Left hindlimb (tissue), 1 donor: ENCODE measurements at places on chromosomes 16 and 17.

- no peak for DNase-seq
These were observed 10.3 kb downstream of the PHB1 start for GRCh38 chr17:49404361-49404760.

DNA sequence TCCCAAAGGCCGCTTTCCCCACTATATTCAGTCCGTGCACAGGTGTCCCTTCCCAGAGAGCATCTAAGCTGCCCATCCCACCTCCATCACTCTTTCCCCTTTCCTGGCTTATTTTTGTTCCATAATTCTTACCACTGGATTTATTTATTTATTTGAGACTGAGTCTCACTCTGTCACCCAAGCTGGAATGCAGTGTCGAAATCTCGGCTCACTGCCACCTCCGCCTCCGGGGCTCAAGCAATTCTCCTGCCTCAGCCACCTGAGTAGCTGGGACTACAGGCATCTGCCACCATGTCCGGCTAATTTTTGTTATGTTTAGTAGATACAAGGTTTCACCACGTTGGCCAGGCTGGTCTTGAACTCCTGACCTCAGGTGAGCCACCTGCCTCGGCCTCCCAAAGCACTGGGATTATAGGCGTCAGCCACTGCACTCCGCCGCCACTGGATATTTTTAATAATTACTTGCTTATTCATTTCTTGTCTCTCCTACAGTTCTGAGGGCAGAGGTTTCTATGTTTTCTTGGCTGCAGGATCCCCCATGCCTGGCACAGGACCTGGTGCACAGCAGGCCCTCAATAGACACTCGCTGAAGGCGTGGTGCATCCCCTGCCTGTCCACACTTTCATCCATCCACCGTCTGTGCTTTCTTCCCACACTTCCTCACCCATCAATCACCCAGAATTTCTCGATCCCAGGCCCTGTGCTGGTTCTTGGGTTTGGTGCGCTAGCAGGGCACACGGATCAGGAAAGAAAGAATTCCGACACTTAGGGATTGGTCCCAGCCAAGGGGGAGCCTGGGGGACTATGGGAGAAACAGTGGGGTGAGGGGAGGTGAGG, 9.9 kb upstream of the ADGRG1 start:
- DNase-seq: peak; percentile 12

DNA sequence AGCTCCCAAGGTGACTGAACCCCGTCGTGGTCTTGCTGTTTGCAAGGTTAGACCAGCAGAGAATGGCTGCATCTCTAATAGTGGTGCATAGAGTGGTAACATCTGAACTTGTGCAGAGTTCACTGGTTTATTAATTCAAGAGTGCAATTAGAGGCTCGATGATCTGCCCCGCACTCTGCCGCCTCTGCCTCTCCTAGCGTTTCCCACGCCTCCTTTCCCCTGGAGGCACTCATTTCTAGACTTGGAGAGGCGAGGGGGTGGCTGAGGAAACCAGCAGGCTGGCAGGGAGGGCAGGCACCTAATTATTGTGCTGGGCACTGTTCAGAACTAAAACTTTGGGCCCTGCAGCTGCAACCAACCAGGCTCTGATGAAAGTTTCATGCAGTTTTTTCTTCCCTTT, 363.5 kb upstream of the EEF2KMT start:
- no peak for DNase-seq

DNA sequence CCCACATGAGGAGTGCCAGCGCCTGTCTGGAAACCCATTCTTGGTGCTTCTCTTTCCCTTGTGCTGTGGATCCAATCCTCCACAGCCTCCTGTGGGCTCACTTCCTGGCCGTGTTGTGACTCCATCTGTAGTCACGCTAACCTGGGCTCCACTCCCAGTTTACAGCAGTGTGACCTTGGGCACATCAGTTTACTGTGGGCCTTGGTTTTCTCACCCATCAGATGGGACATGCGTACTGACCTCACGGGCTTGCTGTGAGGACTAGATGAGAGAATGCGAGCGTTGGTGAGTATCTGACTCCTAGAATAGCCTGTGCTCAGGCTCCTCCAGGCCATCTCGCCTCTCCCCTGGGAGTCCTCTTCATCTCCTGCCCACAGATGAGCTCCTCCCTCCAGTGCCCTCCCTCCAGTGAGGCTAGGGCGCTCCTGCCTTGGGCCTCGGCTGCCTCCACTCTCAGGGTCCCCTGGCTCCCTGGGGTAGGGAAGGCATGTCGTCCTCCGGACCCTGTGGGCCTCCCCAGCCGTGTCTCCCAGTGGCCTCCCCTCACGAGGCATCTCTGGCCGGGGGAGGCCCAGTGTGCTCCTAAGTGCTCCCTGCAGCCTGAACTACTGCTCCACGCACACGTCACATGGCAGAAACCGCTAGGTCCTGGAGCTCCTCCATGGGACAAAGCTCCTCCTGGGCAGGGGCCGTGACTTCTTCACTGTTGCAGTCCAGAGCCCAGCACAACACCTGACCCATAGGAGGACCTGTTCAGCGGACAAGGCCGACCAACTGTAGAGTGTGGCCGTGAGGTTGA, 5.2 kb upstream of the FOXJ1 start:
- no peak for DNase-seq

DNA sequence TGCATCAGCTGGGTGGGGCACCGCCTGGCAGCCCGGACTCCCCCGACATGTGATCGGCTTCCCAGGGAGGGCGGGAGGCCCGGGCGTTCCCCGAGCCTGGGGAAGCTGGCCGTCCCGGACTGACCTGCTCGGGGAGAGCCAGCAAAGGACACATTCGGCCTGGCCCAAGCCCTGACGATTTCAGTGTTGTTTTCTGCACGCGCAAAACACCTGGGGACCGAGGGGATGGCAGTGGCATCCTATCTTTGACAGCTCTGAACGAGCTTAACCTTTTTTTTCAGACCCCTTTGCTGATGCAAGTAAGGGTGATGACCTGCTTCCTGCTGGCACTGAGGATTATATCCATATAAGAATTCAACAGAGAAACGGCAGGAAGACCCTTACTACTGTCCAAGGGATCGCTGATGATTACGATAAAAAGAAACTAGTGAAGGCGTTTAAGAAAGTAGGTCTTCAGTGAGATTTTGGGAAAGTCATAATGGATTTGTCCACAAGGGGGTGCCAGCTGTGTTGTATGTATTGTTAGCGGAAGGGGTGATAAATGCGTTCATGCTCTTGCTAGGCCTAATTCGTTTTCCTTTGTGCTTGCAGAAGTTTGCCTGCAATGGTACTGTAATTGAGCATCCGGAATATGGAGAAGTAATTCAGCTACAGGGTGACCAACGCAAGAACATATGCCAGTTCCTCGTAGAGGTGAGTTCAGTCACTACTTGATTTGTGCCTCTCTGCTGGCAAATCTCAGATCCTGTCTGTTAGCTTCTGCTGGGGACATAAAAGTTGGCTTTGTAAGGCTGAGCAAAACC, 1.0 kb downstream of the EIF1 start:
- DNase-seq: no peak

GRCh38 chr17:77609553-77610517, 348.7 kb upstream of the TNRC6C start:
- peak; percentile 59 for DNase-seq

- DNase-seq: no peak
These were observed 1.5 kb upstream of the CDH13 start for GRCh38 chr16:82625066-82625968.

- peak; percentile 61 for DNase-seq
These were observed 601 bp upstream of the RFWD3 start for GRCh38 chr16:74667255-74667700.

DNA sequence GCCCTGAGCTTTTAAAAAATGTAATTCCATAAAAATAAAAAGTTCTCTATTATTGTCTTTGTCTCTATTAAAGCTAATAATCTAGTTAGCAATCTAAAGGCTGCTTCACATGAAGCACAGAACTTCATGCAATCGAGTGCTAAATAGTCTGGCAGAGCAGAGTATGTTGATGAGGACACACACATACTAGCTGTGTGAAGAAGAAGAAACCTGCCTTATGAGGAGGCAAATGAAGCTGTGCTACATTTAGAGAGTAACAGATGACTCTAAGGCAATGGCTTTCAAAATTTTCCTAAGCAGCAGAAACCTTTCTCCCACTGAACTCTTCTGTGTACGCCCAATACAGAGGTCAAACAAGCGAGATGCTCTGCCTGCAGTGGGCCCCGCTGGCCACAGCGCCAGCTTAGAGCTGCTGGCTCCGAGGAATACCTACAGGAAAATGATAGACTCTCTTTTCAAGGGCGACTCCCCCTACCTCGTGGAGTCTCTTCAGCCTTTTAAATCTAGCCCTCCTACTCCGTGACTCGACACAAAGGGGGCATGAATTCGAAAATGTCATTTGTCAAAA, 39.2 kb downstream of the GNA13 start:
- DNase-seq: no peak

DNA sequence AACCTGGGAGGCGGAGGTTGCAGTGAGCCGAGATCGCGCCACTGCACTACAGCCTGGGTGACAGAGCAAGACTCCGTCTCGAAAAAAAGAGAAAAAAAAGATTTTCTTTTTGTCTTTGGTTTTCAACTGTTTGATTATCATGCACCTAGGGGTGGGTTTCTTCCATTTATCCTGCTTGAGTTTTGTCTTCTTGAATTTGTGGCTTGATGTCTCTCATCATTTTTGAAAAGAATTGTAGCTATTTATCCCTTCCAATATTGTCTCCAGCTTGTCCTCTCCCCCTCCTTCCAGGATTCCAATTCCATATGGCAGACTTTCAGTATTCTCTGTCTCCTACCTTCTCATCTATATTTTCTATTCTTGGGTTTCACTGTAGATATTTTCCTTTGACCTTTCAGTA, 7.8 kb downstream of the B9D1 start:
- DNase-seq: no peak
